NB4 (cell line): ENCODE measurements at places on chromosomes 11 and 22.
A peak's percentile ranks its signal among the peaks of the same experiment; 100 is the strongest.

DNA sequence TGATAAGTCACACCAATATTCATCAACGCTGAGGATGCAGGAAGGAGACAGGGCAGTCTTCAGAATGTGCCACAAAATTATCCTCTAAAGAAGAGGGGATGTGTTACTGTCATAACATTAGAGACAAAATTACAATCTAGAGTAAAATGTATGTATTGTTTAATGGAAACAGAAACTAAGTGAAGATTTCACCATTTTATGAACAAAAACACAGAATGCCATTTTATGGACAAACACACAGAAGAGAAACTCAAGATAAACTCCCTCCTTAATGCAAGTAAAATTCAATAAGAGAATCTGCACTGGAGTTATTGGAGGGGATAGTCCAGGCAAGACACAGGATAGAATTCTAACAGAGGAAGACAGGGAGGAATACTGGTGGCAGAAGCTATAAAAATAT lies 62.8 kb downstream of the LARGE2 start:
- no peak for DNase-seq

DNA sequence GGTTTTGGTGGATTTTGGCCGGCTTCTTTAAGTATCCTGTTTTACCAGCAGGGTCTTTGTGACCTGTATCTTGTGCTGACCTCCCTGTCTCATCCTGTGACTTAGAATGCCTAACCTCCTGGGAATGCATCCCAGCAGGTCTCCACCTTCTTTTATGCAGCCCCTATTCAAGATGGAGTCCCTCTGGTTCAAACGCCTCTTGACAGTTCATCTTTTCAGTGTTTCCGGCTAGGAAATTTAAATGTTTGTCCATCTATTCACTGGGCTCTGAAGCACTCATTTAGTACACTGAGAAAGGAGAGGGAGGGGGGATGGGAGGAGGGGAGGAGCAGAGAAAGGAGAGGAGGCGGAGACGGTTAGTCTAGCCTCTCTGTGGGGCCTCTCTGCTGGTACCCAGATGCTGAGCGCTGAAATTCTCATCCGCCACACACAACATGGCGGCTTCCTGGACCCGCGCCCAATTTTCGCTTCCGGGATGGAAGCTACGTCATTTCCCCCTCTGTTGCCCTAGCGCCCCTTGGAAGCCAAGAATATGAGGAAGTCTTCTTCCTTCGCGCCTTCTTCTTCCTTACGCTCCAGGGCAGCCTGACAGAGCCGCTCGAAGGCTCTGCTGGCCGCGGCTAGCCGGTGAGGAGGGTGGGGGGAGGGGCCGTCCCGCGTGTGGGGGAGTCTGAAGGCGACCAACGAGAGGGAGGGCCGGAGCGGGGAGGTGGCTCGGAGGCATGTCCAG lies 69.0 kb upstream of the SYT13 start:
- no peak for DNase-seq

DNA sequence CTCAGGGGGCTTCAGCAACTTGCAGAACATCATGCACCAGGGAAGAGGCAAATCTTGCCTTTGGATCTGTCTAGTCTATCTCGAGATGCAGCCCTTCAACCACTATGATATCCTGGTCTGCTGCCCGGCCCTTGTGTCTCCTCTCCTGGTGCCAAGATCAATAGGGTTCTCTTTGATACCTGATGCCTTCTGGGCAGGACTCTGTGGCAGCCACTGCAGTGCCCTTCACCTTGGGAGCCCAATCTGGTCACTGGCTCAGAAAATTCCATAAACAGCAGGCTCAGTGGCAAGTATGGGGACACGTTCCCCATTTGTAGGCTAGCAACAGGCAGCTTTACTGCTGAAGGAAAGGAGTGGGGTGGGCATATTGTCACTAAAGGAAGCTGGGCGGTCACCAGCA lies 23.4 kb downstream of the SYN3 start:
- DNase-seq = no peak

- peak; percentile 65 for DNase-seq
Measured at GRCh38 chr22:35399114-35399677, 744 bp upstream of the MCM5 start.

- peak; percentile 36 for DNase-seq
Measured at GRCh38 chr11:61718621-61719302, 33.7 kb upstream of the MYRF start.

- DNase-seq = no peak
Measured at GRCh38 chr11:113373306-113373705, 14.3 kb upstream of the ANKK1 start.

DNA sequence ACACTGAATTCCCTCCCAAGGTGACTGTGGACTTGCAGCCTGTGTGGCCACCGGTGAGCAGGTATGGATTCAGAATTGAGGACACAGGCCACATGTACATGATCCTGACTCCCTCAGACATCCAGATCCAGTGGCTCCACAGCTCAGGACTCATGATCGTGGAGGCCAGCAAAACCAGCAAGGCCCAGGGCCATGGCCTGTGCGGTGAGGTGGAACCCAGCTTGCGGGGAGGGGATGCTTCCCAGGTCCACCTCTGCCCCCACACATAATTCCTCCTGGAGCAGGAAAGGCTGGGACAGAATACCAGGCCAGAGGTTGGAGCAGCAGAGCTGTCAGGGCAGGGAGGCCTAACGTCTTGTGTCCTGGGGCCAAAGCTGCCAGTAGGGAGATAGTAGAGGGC lies 82.1 kb downstream of the OTOG start:
- no peak for DNase-seq

DNA sequence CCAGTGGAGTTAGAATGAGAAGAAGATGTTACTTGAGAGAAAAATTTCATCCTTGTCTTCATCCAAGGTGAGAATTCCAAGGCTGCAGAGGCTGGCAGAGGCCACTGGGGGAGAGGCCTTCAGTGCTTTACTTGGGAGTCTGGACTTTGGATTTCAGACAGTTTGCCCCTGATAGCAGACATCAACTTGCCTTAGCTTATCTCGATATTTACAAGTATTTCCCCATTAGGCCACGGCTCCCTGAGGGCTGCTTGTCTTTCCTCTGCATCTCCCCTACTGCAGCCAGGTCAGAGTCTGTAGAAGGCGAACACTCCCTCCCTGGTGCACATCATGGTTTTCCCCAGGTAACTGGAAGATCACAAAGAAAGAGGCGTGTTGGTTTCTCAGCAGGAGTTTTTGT lies 29.9 kb upstream of the BSX start:
- no peak for DNase-seq

- no peak for DNase-seq
Measured at GRCh38 chr22:50329236-50329635, 2.4 kb upstream of the DENND6B start.

GRCh38 chr22:37594237-37594636 lies 14.3 kb upstream of the LGALS2 start:
- DNase-seq = no peak

GRCh38 chr11:82901165-82901921 lies at the start of gene DDIAS:
DDIAS (plus strand) TSS chr11:82901736; CDS start chr11:82914739, 13,003 bp downstream.
- DNase-seq = peak; percentile 99

DNA sequence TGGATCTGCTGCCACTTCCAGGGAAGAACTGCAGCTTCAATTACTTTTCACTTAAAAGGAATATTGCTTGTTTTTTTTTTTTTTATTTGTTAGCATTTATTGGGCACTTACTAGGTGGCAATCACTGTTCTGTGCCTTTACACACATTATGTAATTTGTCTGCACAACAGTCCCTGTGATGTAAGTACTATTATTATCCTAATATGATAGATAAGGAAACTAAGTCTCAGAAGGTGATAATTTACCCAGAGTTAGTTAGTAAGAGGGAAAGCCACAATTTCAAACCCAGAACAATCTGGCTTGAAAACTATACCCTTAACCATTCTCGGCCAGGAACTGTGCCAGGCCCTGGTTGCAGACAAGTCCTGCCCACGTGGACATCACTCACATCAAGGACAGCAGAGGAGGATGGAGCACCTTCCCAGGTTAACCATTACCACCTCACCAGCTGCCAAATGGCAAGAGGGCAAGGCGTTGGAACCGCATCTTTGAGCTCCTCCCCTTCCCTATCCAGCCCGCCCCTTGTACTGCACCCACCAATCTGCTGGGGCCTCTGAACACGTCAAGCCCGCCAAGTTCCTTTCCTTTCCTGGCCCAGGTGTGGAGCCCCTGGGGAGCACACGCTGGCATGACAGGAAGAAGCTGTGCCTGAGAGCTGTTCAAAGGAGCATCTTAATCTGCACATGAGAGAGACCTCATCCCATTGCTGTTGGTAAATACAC lies 78.4 kb downstream of the NAV2 start:
- DNase-seq = no peak

DNA sequence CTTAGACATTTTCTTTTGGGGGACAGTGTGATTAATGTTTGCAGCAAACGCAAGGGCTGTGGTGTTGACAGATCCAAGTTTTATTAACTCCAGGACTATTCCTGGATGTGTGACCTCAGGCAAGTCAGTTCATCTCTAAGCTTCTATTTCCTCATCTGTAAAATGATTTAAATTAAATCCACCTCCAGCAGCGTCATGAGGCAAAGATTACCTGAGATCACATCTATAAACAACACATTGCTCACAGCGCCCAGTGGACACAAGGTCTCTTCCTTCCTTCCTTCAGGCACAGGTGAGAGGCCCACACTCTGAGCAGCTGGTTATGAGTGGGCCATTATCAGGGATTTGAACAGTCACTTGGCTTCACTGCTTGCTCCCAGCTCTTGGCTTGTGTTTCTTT lies 111.2 kb upstream of the RASSF10 start:
- no peak for DNase-seq

GRCh38 chr11:119617340-119617713 lies 111.7 kb downstream of the NECTIN1 start:
- DNase-seq = no peak

- DNase-seq = no peak
Measured at GRCh38 chr11:1751531-1751921, 1.1 kb upstream of the IFITM10 start.

DNA sequence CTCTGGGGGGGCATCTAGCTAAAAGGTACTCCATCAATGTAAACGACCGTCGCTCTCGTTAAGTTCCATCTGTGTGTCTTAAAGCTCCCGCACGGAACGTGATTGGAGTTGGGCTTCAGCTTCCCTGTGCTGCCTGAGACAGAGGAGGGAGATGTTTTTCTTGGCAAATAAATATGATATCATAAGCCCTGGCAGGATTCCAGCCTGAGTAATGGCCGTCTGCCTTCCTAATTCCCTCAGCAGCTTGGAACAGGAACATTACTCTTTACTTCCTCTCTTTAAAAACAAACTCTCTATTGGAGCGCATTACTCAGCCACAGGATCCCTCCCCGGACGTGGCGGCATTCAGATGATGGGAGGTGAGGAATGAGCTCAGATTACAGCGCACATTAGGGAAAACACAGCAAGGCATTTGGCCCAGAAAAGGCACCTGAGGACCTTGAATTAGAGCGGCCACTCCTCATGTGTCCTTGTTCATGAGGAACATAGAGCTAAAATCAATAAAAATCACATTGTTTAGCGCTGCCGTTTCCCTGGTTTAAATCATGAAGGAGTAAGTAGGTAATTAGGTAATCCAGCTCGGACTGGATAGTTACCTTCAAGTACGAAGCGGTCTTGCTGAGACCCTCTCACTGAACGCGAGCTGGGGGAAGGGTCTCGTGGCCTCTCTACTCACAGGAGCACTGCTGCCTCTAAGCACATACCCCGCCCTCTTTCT lies 230.4 kb downstream of the ST3GAL4 start:
- no peak for DNase-seq

GRCh38 chr22:22449819-22450218 lies 58.7 kb downstream of the ZNF280B start:
- no peak for DNase-seq

GRCh38 chr22:25353516-25354445 lies 134.3 kb downstream of the CRYBB2 start:
- no peak for DNase-seq

DNA sequence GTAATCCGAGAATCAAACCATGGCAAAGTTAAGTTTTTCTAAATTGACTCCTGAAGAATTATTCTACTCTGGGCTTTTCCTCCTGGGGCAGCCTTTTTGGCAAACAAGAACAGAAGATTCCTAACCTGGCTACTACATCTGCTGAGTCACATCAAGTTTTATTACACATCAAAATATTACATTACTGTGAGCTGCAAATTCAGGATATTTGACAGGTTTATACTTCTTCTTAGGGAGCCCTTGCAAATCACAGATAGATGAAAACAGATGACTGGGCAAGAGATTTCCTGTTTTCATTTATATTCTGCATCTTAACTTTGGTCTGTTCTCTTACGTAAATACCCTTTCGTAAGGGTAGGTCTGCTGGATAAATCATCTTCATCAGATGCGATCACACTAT lies 23.6 kb downstream of the XRRA1 start:
- no peak for DNase-seq

DNA sequence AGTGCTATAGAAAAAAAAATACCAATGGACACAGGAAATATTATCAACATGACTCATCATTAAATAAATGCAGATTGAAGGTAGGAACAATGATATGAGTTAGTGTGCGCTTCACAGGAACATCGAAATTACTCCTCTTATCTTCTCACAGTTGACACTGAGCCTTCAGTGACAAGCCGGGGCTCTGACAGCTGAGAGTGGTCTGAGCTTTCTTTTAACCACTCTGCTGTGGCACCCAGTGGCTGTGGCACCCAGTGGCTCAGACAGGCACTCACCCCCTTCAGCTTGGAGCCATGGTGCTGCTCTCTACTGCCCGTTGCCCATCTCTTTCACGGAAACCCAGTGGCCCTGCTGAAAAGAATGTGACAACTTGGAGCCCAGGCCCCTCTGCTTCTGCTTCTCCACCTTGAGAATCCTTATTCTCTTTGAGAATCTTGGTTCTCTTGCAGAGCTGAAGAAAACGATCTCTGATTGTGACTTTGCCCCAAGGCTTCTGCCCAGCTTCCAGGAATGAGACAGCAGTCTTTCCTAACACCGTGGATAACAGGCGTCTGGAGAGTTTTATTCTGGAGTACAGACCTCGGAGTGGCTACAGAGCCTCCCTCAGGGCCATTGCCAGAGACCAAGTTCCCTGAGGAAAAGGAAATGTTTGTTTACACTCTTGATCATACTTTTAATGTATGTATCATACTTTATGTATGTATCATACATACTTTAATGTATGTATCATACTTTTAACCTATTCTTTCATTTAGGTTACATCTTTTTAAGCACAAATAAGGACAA lies 37.1 kb upstream of the OR8B8 start:
- DNase-seq = no peak

DNA sequence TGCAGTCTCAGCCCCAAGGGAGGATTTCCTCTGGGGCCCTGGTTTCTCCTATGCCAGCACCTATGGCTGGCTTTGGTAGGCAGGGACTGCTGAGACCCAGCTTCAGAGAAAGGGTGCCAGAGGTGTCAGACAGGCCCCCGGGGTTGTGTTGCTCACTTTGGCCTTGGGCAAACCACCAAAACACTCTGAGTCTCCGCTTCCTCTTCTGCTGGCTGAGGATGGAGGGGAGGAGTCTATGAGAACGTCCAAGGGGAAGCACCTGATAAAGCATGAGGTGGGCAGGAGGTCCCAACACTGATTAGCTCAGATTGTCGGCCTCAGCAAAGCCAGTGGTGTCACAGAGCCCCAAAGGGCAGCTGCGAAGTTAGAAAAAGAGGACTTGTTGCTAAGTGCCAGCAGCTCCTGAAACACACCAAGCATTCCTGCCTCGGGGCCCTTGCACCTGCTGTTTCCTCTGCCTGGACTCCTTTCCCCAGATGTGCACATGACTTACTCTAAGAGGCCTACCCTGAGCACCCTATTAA lies 10.5 kb downstream of the SMTNL1 start:
- DNase-seq = peak; percentile 56

GRCh38 chr11:61918251-61918937 lies 1.0 kb upstream of the RAB3IL1 start:
- DNase-seq = no peak

- no peak for DNase-seq
Measured at GRCh38 chr11:72947229-72947628, 133.0 kb downstream of the ATG16L2 start.

- peak; percentile 55 for DNase-seq
Measured at GRCh38 chr11:68798221-68798813, 43.4 kb downstream of the CPT1A start.
